ENCODE measurements at places on chromosomes 5 and 9.
A peak's percentile ranks its signal among the peaks of the same experiment; 100 is the strongest.

GRCh38 chr9:14209399-14210345 lies 104.3 kb downstream of the NFIB start:
- no peak for DNase-seq

GRCh38 chr9:133436681-133437080 lies 14.5 kb downstream of the ADAMTS13 start:
- DNase-seq, result no peak

DNA sequence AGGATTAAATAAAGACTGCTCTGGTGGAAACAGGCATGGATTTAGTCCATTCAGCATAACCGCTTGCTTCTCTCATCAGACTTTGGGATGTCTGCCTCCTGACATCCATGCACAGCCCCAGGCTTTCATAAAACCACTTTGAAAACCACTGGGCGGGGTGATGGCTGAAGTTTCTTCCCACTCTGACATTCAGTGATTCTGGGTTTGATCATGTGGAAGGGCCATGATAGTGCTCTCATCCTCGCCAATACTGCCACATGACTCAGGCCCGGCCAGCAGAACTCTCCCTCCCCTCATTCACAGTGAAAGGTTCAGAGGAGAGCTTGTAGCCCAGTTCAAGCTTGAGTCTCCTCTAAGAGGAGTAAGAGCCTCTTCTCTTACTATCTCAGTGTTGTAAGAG lies 29.6 kb upstream of the GLRA1 start:
- DNase-seq, result no peak

DNA sequence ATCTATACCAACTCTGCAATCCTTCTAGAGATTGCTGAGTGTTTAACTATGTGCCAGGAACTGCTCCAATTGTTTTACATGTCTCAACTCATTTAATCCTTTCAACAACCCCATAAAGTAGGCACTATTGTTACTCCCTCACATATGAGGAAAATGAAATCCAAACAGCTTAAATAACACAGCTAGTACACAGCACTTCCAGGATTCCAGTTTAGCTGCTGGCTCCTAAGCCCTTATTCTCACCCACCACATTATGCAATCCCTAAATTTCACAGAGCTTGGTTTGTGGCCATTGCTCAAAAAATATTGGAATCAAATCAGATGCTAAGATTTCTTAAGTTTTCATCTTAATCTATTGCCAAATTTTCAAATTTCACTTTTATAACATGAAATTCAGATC lies 84.9 kb downstream of the PRELID2 start:
- DNase-seq, result no peak

GRCh38 chr5:891117-891836 lies 1.3 kb downstream of the BRD9 start:
- no peak for DNase-seq

DNA sequence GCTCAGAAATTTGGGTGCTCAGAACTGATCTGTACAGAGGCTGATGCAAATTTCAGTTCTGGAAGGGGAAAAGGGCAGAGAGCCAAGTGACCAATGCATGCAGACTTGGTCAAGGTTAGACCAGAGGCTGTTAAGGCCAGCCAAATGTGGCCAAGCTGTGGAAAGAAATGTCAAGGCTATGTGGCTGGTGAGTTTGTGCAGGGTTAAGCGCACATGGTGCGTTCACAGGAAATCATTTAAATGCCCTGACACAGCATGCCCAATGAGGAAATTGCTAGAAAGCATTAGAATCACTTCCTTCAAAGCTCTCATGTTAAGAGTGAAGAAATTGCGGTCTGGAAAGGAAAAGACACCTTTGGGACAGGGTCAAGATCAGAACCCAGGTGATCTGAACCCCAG lies 58.0 kb downstream of the PTPN3 start:
- DNase-seq, result no peak

- peak; percentile 57 for DNase-seq
These were observed 3.1 kb upstream of the AHRR start for GRCh38 chr5:318341-318897.

- DNase-seq, result no peak
These were observed 69.8 kb upstream of the RAI14 start for GRCh38 chr5:34586117-34586885.

DNA sequence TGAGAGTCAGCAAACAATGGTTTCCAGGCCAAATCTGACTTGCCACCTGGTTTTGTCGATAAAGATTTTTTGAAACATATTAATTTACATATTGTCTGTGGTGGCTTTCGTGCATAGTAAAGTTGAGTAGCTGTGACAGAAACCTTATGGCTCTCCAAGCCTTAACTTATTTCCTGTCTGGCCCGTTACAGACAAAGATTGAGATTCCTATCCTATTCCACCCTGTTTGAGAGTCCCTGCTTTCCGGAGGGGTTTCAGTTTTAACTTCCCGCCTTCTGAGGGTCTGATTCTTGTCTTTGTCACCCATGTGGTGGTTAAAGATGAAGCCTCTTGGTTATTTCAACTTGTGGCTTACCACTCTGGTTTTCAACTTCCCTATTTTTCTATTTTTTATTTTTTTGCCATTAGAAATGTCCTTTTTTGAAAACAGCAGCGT lies 11.4 kb downstream of the OTULIN start:
- no peak for DNase-seq

- no peak for DNase-seq
These were observed 1.4 kb upstream of the LARP1 start for GRCh38 chr5:154753792-154754191.

DNA sequence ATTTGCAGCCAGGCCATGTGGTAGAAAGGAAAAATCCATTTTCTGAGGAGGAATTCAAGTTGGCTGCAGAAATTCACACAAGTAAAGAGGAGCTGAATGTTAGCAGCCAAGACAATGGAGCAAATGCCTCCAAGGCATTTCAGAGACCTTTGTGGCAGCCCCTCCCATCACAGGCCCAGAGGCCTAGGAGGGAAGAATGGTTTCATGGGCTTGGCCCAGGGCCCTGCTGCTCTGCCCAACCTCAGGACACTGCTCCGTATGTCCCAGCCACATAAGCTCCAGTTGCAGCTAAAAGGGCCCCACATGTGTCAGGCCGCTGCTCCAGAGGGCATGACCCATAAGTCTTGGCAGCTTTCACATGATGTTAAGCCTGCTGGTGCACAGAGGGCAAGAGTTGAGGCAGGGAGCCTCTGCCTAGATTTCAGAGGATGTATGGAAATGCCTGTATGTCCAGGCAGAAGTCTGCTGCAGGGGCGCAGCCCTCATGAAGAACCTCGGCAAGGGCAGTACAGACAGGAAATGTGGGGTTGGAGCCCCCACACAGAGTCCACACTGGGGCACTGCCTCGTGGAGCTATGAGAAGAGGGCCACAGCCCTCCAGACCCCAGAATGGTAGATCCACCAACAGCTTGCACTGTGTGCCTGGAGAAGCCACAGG lies 144.2 kb upstream of the EPB41L4A start:
- DNase-seq, result no peak

GRCh38 chr5:125409861-125410536 lies 663.6 kb upstream of the ZNF608 start:
- DNase-seq, result peak; percentile 7

DNA sequence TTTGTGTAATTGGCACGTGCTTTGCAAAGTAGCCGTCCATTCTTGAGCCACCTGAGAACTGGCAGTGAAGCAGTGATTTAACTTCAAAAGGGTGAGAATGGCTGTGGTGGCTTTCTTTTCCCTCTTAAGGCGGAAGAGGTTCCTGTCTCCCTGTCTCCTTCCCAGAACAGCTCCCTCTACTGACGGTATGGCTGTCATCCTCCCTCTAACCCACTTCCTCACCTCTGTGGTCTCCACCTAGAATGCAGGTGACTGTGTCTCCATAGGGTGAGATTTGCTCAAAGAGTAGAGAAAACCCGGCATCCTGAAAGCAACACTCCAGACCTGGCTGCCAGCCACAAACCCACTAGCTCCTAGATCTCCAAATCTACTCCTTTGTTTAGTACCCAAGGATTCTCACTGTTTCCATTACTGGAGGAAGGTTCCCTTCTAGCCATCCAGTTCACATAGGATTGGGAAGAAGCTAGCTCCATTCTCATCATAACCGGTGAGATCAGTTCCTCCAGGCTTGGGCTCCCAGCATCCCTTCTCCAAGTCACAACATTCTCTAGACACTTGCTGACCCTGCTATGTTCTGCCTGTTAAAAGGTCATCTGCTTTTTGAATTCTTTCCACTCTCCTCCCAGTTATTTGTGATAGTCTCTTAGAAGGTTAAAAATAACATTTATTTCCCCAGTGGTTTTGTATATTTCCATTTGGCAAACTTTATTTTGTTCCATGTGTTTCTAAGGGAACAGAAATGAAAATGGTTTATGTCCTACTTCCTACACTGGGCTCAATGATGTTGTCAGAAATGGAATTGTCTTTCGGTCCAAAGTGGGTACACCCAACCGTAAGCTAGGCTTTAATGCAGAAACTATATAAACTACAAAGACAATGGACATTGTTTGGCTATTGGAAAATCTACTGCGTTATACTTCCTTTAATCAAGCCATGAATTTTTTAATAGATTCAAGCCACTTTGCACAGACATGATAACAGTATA lies 269.4 kb downstream of the CWC27 start:
- no peak for DNase-seq

DNA sequence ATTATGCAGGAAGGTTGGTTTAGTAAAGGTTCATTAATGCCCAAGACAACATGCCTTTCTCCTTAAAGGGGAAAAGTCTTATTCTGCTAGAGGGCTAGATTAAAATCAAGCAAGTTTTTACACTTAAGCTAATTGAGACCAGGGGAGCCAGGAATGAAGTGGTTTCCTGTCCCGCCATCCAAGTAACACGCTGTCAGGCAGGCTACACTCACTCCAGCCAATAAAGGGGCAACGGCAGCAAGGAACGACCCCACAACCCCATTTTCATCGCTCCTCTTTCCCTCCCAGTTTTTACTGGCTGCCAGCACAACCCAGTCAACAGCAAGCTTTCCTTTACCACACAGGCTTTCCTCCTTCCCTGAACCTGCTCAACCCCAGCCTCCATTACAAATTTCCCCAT lies 225.1 kb downstream of the DCP2 start:
- no peak for DNase-seq

DNA sequence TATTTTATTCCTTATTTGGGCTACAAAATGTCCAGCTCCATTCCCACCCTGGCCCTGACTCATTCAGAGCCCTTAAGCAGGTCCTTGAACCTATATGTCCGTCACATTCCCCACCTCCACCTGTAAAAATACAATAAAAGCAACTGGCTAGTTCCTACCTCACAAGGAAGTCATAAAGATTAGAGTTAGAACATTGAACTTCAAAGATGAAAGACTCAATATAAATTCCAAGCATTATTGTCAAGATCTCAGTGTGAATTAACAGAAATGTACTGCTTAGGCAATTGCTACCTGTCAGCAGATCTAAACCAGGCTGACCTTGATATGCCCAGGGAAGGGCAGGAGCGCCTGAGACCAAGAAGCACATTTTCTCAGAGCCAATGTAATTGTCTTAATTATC lies 221.8 kb downstream of the ENC1 start:
- no peak for DNase-seq

GRCh38 chr9:114754581-114754980 lies 51.3 kb downstream of the TNFSF15 start:
- no peak for DNase-seq

DNA sequence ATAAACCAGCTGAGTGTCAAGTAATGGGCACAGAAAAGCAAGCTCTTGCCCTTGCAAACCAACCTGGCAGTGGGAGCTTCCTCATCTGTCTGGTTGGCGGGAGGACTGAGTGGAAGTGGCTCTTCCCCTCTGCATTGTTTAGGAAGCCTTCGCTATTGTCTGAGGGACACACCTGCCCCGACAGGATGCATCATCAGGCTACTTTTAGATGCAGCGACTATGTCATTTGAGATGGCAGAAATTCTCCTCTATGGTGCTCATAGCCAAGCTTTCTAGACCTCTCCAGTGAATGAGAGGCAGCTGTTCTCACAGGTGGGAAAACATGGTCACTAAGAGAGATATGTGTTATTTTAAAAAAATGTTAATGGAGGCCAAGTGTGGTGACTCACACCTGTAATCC lies 104.0 kb downstream of the DOCK8 start:
- peak; percentile 53 for DNase-seq

- no peak for DNase-seq
These were observed 172.0 kb downstream of the GDNF start for GRCh38 chr5:37667846-37668245.

- no peak for DNase-seq
These were observed 30.7 kb downstream of the SPIN1 start for GRCh38 chr9:88418715-88419540.

GRCh38 chr9:91949392-91949945 lies 559 bp downstream of the ROR2 start:
- no peak for DNase-seq

DNA sequence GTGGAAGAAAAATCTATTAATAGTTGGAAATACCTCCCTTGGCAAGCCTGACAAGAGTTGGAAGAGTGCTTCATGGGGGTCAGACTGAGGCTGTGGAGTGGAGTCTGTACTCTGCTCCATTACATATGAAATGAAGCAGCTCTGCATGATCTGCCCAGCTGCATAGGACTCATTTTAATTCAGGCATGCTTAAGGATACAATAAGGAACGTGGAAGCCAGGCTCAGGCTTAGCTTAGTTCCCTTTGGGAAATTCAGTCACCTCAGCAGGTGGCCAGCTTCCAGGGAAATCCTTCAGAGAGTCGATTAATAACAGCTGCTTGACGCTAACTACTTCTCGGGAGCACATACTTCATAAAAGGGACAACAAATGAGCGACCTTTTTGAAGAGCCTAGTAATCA lies 1672.9 kb upstream of the WWC1 start:
- no peak for DNase-seq

DNA sequence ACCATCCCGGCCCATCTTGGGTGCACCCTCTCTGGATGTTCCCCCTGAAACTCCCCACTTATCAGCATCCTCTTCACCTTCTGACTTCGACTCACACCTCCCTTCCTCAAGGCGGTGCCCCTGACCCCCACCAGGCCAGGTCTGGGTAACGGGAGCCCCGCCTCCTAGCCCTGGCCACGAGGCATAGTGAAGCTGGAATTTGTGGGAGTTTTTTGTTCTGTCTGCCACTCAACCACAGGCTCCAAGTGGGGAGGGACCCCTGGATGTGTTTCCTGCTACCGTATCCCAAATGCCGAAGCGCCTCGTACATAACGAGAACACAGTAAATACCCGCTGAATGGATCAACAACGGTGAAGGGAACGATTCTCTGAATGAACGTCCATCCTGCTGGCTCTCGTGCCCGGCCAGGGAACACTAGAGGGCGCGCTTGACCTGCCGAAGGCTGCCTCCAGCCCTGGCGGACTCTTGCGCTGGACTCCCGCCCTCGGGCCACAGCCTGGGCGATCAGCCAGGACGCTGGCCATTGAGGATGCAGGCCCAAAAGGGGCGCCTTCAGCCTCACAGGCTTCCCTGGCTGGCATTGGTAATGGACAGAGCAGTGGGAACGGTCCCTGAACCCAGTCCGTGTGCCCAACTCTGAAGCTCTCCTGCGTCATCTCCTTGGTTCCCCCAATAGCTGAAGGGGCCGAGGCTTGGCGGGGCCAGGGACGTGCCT lies 47.3 kb upstream of the PHYKPL start:
- no peak for DNase-seq

- DNase-seq, result no peak
These were observed 57.5 kb downstream of the DAB2IP start for GRCh38 chr9:121708768-121709488.
